ENCODE measurements at places on chromosomes 2 and 18.

GRCh38 chr2:236969767-236970655, 115.7 kb upstream of the COPS8 start:
- no peak for DNase-seq

DNA sequence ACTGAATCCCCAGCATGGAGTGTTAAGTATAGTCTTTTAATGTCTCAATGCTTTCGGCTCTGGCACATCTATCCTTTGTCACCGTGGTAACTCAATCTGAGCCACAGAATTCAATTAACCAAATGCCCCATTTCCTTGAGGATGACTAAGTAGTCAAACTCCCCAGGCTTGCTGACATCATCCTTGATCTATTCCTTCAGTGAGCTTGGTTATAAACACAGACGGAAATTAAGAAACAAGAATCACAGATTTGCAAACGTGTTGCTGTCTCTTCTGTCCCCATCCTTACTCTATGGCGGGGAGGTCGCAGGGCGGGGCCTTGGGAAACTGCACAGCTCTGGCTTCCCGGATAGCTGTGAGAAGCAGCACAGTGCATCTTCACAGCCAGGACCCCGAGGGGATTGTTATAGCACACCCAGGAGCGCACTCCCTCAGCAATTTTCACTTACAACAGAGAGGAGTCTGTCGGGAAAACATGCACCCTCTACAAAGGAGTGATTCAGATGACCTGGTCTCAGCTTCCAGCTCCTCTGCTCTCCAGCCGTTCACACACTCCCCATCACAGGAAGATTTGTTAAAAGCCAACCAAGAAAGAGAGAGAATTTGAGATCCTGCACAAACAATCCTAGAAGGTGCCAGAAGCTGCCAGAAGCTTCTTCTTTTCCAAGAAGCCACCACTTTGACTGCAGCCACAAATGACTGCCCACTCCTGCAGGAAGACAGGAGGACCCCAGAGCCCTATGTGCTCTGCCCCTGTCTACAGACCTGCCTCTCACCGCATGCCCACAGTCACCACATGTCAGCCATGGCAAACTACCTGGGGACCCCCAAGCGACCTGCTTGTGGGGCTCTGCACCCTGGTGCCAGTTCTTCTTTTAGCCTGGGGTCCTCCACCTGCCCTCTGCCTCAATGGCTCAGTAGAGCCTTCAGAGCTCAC, 44.9 kb upstream of the YWHAQ start:
- peak; percentile 96 for DNase-seq

GRCh38 chr18:32550963-32551362, 80.3 kb upstream of the GAREM1 start:
- no peak for DNase-seq

DNA sequence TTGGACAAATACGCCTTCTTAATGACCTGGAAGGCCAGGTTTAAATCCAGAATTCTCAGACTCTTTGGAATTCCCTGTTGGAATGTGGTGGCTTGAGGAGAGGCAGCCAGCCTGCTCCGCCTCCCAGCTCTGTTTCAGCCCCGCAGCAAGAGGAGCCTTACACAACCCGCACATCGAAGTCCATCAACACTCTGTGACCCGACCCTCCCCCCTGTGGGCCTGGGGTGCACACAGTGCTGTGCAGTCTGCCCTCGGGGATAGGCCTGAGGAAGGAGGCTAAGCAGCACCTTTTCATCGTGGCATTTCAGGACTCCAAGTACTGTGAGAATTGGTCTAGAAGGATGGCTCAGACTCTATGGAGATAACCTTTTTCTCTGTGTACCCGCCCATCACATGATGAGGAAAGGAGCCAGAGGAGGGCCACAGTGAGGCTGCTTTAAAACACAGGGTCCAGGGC, 73.7 kb downstream of the GREB1L start:
- peak; percentile 67 for DNase-seq

DNA sequence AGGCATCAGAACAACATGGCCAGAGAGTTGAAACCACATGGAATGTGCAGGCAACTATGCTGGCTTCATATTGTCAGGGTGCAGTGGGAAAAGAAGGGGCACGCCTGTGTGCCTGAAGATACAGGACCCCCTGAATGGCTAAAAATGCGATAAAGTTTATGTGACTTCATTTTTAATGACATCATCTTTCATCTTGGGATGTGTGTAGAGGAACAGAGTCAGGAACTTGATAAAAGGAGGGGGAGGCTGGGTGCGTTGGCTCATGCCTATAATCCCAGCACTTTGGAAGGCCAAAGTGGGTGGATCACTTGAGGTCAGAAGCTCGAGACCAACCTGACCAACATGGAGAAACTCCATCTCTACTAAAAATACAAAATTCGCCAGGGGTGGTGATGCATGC, 872.6 kb downstream of the TDRD15 start:
- no peak for DNase-seq

- DNase-seq, result no peak
Observed at GRCh38 chr2:214587442-214587841, 176.6 kb downstream of the VWC2L start.

DNA sequence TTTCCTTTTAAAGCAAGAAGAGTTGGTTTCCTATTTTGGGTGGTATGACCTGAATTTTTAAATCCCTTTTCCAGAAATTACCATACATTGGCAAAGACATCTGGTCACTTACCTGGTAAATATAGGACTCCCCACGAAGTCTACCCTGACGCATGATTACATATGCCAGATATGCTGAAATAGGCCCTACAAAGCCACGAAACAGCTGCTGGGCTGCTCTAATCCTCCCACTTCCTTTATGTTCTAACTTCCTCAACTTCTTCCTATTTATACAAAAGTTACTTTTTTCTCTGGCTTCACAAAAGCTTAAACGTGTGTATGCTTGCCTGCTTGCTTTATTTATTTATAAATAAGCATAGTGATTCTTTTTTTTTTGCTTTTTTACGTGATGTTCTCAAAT, 186.0 kb upstream of the EPHA4 start:
- DNase-seq, result no peak
